ENCODE measurements at places on chromosomes 12 and 14.

- DNase-seq = no peak
These were observed 3.1 kb upstream of the ATXN3 start for GRCh38 chr14:92109490-92109889.

- no peak for DNase-seq
These were observed 102.9 kb downstream of the PPM1H start for GRCh38 chr12:62832027-62832426.

GRCh38 chr14:94383777-94384176 is 4.6 kb downstream of the SERPINA1 start:
- DNase-seq = no peak

DNA sequence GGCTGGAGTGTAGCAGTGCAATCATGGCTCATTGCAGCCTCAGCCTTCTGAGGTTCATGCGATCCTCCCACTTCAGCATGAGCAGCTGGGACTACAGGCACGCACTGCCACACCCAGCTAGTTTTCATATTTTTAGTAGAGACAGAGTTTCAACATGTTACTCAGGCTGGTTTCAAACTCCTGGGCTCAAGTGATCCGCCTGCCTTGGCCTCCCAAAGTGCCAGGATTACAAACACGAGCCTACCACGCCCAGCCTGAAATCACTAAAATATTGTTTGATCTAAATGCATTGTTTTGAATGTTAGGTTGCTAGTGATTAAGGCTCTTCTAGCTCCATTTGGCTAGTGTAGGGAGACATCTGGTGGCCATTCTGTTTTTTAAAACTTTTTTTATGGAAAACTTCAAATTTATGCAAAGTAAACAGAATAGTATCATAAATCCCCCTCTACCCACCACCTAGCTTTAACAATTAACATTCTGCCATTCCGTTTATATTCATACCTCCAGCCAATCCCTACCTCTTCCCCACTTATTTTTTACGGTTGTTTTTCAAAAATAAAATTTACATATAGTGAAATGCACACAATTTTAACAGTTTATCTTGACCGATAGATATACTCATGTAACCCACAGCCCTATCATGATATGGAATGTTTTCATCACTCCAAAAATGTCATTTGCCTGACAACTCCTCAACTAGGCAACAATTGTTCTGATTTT is 37.8 kb downstream of the MYO1H start:
- DNase-seq = peak; percentile 49

- no peak for DNase-seq
These were observed at the start of gene KRT1 for GRCh38 chr12:52680363-52680762. Gene KRT1 (minus strand): TSS chr12:52680407. CDS start chr12:52680348, 59 bp downstream.

GRCh38 chr14:105200074-105200473 is 19.0 kb upstream of the NUDT14 start:
- DNase-seq = no peak

DNA sequence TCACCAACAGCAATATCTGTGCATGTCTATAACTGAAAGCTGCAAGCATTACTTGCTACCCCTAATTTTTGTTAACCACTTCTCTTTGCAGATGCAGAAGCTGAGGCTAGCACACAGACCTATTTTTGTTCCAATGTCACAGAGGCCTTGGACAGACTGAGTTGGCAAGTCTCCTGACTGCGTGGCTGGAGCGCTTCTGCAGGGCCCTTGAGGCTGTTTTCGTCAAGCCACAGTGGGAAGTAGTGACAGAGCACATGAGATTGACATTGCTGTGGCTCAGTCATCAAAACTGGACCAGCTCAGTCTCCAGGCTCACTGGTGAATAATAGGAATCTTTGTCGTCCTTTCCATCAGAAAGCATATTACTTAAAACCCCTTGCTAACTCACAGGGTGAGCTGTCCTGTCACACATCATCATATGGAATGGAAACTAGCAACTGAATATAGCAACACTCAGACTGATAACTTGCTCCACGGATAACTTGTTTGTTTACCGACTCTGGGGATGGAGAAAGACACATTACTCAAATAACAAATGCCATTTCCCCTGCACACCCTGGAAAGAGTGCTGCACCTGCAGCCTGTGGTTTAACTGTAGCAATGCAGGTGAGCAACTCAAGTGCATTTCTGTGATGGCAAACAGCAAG is 43.6 kb upstream of the DDX11 start:
- DNase-seq = no peak
